ENCODE measurements at places on chromosomes 12 and 14.

DNA sequence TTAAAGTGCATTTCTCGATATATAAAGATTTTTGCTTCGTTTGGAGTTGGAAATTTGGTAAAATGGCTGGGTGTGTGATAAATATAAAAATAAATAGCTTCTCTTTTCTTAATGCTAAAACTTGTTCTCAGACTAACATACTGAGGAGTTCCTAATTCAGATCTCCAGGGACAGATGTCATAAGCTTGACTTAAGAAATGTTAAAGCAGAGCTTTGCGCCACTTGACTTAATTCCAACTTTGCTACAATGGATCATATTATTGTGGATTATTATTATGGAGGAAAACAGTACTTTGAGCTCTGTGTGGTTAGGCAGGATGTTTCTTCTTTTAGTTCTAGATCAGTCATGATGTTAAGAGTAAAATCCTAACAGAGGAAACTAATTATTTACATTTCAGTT is 33.8 kb downstream of the GNG2 start:
- DNase-seq, result no peak

GRCh38 chr12:66744956-66745383 is 66.1 kb upstream of the GRIP1 start:
- no peak for DNase-seq

DNA sequence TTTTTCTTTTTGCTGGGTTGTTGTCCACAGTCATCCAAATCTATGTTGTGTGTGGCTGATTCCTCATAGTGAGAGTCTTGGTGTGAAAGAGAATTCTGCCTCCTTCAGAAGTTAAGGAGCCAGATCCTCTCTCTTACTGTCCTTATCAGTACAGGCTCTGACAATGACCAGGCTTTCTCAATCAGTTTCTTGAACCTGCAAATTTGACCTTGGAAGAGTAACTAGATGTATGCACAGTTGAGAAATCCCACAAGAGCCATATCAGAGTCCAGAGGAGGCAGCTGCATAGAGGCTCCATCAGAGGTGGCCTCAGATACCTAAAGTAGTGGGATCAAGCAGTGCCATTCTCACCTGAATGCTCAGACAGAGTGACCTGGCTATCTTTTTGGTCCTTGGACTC is 5.5 kb upstream of the GALC start:
- DNase-seq, result no peak

- DNase-seq, result no peak
Measured at GRCh38 chr12:98275131-98275475, 240.3 kb upstream of the TMPO start.

GRCh38 chr14:77804592-77804991 is 4.7 kb downstream of the ADCK1 start:
- no peak for DNase-seq

- DNase-seq, result no peak
Measured at GRCh38 chr12:67052981-67053380, 216.2 kb upstream of the CAND1 start.

GRCh38 chr12:111368291-111368787 is 556 bp downstream of the PHETA1 start:
- no peak for DNase-seq

- DNase-seq, result no peak
Measured at GRCh38 chr14:31696378-31696777, 135.2 kb downstream of the NUBPL start.

GRCh38 chr12:102435827-102436436 is 44.4 kb downstream of the IGF1 start:
- DNase-seq, result no peak

DNA sequence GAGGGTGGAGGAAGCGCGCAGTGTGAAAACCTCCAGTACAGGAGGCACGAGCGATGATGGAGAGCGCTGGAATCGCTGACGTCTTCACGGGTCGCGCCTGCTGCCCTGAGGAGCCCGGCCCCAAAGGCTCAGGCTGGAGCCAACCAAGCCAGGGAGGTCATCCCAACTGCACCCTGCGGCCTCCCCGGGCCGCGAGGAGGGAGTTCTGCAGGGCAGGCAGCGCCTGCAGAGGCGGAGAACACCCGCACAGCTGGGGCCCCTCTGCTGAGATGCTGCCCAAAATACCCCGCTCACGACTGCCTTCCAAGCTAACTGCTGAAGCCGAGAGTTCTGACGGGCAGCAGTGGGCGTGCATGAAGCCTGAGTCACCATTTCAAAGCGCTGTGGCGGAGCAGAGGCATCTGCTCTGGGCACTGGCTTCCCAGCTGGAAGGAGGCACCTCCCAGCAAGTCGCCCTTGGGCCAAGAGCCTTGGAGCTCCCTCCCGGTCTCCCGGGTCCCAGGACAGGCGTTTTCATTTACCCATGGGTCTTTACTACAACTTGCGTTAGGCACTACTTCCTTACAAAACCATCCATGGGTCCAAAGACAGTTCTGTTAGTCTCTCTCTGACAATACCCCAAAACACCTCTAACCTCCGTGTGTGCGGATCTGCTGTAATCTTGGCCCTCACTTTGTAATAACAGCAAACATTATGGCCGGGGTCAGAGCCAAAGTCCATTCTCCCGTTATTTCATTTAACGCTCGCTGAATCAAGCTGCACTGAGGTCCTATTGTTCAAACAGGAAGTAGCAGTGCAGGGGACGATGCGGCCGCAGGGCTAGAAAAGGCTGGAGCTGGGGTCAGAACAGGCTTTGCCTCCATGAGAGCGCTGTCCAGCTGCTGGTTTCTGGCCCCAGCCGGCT is 60.1 kb upstream of the RIMBP2 start:
- DNase-seq, result peak; percentile 26

- no peak for DNase-seq
Measured at GRCh38 chr12:57250956-57251355, at the start of gene STAC3. STAC3 (minus strand) TSS chr12:57251187; CDS start chr12:57249636, 1,551 bp downstream.

- no peak for DNase-seq
Measured at GRCh38 chr14:54754623-54755386, 147.8 kb downstream of the GCH1 start.

DNA sequence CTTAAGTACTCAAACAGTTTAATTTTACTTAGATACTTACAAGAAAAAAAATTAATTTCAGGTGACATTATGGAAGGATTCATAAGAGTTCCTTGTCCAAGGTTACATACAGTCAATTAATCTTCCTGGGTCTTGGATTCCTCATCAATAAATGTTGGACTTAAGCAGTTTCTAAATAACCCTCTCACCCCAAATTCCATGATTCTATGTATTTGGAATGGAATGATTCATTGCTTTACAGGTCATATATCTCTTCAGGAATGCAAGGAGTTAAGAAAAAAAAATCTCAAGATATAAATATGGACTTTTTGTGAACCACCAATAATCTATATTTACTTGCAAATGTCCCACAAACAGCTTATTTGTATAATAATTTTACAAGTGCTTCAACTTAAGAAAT is 84.2 kb upstream of the BMP4 start:
- DNase-seq, result no peak

DNA sequence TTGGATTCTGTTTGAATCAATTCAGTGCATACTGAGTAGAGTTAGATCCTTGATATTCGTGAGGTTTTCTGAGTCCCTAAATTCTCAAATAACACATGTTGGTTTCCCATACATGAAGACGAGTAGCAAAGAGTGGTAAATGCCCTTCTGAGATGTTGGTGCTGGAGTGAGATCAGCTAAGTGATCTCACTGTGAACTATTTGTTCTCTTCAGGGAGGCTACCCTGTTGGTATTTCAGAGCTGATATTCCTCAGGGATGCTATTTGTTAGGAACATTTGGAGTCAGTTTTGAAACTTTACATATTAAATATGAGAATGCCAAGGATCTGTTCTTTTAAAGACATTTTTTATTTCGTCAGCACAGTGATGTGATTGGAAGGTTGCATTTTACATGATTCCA is 54.7 kb downstream of the SUSD6 start:
- DNase-seq, result no peak

DNA sequence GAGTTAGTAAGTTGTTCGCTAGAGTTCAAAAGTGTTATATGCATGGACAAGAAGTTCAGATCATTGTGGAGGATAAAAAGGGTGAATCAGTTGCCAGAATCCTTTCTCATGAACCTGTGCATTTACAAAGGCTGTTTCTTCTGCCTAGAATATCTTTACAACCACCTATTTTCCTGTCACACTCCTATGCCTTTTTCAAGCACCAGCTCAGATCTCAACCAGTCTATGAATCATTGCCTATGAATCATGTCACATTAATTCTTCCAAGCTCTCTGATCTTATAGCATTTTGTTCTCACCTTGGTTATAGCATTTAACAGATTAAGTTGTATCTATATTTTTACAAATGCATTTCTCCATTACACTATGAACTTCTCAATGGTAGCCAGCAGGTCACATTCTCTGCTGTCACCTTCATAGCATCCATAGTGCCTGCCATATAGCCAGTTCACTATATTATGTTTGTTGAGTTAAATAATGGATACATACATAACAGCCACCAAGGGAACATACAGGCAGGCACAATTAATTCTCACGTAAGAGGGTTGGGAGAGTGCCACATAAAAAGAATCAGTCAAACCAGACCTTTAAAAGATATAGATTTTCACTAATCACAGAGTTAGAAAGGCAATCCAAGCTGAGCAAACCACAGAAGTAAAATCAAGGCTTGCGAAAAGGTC is 573.0 kb downstream of the FOXG1 start:
- DNase-seq, result no peak

- DNase-seq, result no peak
Measured at GRCh38 chr14:86035882-86036281, 505.9 kb downstream of the FLRT2 start.

- DNase-seq, result no peak
Measured at GRCh38 chr12:54592316-54592715, 3.9 kb upstream of the PPP1R1A start.

- no peak for DNase-seq
Measured at GRCh38 chr12:10636611-10637010, 23.2 kb upstream of the MAGOHB start.

GRCh38 chr14:58151133-58152013 is 640 bp downstream of the ARMH4 start:
- DNase-seq, result no peak

- DNase-seq, result no peak
Measured at GRCh38 chr14:73237219-73237785, at the start of gene PAPLN. PAPLN (plus strand) TSS chr14:73237506; CDS start chr14:73239779, 2,273 bp downstream.

DNA sequence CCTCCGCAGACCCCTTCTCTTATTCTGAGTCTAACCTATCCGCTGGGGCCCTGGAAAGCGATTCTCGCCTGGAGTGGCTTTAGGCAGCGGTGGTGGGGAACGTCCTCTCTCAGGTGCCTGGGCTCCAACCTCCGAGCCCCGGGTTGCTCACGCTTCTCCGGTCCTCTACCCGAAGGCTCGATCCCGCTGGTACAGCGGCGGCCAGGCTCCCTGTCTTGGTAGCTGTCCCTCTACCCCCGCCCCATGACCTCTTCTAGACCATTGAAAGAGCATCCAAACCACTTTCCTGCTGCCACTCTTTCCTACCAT is 505 bp upstream of the HEBP1 start:
- DNase-seq, result no peak

- DNase-seq, result no peak
Measured at GRCh38 chr12:25496098-25496587, 56.9 kb downstream of the LMNTD1 start.

DNA sequence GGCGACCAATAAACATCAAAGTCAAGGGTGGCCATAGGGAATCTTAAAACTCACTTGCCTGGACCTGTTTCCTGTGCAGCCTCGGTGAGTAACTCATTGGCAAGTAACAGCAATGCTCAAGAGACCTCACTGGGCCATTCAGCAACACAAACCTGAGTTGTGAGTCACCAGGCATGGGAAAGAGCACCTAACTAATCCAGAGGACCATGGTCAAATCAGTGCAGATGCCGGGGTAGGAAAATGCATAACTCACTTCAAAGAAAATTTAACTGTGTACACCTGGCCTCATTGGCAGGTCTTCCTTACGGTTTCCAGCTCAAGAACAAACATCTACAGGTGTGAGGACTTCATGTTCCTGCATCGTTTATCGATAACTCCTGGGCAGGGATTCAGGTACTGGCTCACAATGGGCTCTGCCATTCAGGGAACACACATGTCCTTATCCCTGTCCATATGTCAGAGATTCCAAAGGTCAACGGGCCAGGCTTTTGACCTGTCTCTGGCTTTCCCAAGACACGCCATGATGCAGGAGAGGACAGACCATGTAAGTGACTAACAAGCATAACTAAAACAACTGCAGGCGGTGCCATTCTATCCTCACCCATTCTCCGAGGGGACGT is 211.8 kb downstream of the ANO2 start:
- no peak for DNase-seq
